ENCODE measurements at places on chromosomes 2 and 18. TPM values are rescaled to one million over a fixed set of nuclear protein-coding genes. Genes with fewer than 3 reads are reported as not detected.

DNA sequence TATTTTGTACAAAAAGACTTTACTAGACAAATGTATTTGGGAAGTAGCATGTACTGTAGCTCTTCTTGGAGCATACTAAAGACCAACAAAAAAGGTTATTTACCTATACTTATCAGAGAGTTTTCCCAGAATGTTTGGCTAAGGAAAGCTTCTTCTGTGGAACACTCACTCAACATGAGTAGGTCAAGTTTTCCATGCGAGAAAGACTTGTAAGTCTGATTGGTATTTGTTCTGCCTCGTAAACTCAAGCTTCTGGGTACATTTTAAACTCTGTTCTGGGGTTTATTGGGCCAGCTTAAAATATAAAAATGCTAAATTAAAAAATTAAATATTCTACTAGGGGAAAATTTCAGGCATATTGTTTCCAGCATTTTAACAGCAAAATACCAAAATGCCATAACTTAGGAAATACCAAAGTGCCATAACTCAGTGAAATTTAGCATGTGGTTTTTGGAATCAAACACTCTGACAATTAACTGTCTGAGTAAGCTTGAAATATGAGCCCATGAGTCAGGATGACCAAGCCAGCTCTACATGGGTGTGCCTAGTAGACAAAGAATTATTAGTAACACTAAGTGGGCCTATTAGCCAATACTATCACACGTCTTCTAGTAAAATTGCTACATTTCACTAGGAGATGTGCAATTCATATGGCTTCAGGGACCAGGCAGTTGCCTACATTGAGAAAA, 47.3 kb upstream of the SERPINE2 start:
- DNase-seq = peak; percentile 85

DNA sequence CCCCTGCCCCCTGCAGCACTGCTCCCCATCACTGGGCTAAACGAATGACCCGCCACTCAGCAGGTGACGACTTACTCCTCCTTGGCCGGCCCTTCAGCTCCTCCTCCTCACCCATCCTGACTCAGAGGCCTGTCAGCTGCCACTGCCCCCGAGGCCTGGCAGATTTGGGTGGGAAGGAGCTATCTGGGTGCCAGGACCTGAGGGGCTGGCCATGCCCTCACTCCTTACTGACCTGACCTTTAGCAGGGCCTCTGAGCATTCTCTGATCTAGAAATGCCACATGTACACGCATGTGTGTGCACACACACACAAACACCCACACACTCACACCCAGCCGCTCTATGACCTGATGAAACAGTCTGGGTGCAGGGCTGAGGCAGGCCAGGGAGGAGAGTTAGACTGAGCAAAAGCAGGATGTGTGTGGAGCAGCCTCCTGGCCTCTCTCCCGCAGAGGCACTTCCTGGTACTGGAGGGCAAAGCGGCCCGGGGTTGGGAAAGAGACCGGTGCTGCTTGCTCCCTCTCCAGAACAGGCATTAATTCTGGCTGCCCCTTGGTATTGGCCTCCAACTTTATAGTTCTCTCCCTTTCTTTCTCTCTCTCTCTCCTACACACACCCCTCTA, 68.0 kb downstream of the ZFP36L2 start:
- peak; percentile 89 for DNase-seq

GRCh38 chr2:138607746-138608145, 106.2 kb downstream of the SPOPL start:
- no peak for DNase-seq

GRCh38 chr2:144402251-144402650, 117.7 kb downstream of the ZEB2 start:
- no peak for DNase-seq

TDRD15 gene
- total RNA-seq = 6.7 TPM

DNAJC5G gene
- total RNA-seq = not detected

- peak; percentile 48 for DNase-seq
Measured at GRCh38 chr2:238528953-238529781, 102.4 kb downstream of the ASB1 start.

DNA sequence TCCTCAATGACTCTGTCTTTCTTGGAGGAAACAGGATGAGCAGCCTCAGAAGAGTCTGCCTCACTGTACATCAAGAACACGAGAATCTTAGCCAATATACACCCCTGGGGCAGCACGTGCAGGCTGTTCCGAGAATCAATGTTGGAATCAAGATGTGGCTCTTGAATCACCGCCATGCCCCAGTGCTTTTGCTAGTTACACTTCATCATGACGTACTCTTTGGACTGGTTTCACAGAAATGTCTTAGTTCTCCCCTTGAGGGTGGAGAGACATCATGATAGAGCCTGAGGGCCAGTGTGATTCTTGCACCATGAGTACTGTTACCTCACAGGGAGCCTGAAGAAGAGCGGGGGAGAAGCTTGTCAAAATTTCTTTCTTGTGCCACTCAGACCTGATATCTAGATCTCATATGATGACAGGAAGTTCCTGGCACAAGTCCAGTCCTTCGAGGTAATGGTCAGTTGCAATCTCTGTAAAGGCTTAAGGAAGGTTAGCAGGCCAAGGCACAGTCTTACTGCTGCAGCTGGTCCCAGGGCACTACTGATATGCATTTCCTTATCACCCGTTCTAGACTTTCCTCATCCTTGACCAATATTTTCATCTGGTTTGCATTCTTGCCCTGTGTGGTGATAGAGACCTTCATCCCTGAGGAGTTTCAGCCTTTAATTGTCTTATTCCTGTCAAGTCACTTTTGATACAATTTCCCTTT, 28.2 kb upstream of the STAT4 start:
- no peak for DNase-seq

Data from Daoy (cell line).